ENCODE measurements at places on chromosomes 3 and 15.

DNA sequence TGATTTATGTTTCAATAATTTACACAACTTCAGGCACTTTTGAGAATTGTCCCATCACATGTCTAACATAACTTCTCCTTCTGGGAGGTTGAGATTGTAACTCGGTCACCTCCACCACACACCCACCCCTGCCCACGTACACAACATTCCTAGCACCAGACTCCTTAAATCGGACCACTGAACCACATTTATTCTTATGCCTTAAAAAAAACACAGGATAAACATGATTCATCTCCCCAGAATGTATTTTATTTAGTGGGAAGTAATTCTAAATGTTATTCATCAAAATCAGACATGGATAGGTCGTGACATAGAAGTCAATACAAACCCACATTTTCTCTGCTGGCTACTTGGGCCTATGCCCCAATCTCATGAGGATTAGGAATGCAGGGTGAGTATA is 3.0 kb downstream of the SNTN start:
- DNase-seq: peak; percentile 69

GRCh38 chr3:180678231-180678630 is 1.1 kb downstream of the CCDC39 start:
- no peak for DNase-seq

GRCh38 chr3:166734734-166735133 is 645.4 kb downstream of the ZBBX start:
- no peak for DNase-seq

DNA sequence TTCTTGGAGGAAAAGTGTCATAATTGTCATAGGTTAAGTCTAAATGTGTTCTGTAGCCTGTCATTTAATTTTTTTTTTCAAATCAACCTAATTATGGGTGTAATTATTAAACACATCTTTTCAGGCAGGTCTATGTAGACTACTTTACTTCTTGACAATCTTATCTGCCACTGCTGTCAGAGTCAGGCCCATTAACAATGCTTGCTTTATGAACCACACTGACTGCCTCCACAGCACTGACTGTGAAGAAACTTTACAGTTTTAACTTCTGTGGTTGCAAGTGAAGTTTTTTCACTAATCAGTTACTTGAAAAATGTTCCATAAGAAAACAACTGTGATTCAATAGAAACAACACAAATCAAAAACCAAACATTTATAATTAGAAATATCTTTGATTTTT is 407.8 kb downstream of the PLCL2 start:
- no peak for DNase-seq

GRCh38 chr15:46660096-46660842 is 1025.4 kb downstream of the SQOR start:
- no peak for DNase-seq

DNA sequence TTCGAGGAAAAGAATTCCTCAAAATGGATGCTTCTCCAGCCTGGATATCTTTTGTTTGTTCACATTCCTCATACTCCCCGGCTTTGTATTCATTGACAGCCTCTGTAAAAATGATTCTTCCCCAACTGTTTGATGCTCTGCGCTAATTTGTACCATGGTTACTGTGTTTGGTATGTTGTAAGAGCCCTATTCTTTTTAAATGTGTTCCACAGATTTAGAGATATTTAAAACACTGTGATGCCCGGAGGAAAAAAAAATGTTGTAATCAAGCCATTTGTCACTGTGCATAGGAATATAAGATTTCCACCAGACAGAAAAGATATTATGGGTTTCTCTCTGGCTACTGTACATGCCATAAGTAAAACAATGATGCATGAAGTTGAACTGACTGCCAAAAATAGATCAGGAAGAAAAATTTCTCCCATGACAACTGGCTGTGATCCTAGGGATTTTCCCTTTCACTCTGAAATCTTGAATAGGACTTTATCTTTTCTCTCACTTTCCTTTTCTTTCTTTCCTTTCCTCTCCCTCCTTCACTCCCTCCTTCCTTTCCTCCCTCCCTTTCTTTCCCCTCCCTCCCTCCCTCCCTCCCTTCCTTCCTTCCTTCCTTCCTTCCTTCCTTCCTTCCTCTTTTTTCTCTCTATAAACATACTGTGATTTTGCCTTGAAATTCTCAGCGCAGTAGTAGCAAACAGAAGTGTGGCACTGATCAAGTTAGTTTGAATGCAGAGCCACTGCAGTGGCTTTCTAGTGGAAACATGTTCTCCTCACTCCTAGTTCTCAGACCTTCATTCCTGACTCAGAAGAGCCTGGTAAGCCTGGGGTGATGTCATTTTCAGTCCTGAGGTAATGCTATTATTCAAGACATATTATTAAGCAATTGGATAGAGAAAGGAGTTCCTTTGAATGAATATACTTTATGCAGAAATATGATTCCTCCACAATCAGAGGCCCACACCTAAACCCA is 254.9 kb upstream of the TBL1XR1 start:
- DNase-seq: peak; percentile 93

DNA sequence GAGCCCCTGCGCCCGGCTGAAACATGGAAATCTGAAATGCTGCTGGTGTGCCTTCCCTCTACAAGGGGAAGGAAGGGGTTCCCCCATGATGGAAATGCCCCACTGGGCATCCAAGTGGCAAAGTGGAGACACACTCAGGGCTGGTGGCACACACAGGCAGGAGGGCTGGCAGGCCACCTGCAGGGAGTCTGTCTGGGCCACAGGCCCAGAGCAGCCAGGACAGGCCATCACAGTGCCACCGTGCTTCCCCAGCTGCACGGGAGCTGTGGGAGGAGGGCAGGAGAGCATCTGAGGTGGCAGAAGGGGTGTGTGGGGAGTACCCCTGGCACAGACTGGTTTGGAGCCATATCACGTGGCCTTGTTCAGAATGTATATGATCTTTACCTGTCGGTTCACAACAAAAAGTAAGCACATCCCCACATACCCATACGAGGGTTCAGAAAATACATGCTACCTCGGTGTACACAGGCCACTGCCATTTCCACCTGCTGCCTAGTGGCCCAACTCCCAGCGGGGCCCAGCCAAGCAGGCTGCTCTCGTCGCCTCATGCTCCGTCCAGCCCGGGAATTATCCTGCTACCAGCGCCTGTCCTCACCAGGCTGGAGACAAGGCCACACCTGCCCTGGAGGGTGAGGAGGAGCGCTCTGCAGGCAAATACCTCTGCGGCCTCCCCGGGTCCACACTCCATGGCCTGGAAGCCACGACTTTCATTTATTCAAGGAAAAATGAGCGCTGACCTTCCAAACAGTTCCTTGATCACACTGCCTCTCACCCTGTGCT is 22.6 kb upstream of the DUSP7 start:
- no peak for DNase-seq

DNA sequence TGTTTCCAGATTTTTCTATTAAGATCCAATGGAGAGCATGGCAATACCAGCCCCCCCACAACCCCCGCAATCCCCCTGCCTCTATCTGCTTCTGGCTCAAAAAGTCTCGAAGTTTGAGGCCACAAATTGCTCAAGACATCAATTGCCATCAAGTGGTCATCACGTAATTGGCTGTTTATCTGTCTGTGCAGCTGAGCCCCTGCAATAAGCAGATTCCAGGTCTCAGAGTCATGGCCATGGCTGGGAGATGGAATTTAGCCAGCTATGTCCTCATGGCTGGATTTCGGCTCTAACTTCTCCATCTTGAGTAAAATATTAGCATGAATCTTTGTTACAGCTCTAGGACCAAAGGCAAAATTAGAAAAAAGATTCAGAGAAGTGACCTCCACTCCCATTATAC is 22.7 kb downstream of the SSUH2 start:
- peak; percentile 89 for DNase-seq

DNA sequence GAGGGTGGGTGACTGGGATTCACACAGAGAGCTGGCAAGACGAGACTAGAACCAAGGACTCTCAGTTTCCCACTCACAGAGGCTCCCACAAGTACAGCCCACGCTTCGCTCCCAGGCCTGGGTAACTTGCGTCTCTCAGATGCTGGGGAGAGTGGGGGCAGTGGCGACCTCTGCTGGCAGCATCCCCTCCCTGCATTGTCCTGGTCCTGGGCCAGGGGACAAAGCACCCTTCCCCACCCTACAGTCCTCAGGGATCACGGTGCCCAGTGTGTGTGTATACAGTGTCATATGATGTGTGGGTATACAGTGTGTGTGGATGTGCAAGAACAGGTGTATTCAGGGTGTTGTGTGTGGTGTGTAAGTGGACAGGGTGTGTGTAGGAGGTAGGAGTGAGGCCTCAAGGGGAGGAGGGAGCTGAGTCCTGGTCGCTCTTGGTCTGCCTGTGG is 12.8 kb downstream of the VILL start:
- peak; percentile 52 for DNase-seq

GRCh38 chr3:176120507-176120906 is 1076.8 kb downstream of the TBL1XR1 start:
- no peak for DNase-seq

DNA sequence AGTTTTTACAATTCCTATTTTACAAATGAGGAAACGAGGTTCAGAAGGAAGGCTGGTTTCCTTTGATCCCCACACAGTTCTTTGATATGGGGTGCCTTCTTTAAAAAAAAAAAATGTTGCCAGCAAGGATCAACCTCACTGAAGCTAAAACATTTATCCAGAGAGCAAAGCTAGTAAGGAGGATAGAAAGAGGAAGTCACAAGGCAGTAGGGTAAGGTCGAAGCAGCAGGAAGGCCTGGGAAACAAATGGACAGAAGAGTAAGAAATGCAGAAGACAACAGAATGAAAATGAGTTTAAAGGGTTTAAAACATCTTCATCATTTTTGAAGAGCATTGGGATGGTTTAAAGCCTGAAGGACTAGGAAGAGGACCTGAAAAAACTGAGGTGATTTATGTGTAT is 30.6 kb upstream of the CP start:
- no peak for DNase-seq

DNA sequence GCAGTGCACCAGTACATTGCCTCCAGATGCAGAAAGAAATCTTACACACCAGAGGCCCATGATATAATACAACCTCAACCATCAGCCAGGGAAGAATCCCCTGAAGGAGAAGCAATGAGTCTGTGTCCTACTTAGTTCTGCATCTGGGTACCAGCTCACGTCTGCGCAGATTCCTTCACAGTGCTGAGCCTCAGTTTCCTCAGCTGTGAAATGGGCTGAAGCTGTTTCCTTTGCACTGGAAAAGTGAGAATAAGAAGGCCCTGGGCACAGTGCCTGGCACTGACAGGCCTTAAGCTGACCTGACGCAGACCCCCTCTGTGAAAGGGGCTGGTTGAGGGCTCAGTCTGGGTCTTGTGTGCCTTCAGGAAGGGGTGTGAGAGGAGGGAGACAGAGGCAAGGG is 20.7 kb downstream of the ATP2B2 start:
- DNase-seq: no peak

- no peak for DNase-seq
Measured at GRCh38 chr3:122410639-122411038, 5.2 kb downstream of the WDR5B start.

GRCh38 chr15:80507638-80508316 is 103.6 kb downstream of the ARNT2 start:
- peak; percentile 95 for DNase-seq

- DNase-seq: no peak
Measured at GRCh38 chr15:79874242-79874641, 22.6 kb downstream of the MTHFS start.

- DNase-seq: peak; percentile 41
Measured at GRCh38 chr3:119315600-119316312, 21.6 kb downstream of the ARHGAP31 start.

DNA sequence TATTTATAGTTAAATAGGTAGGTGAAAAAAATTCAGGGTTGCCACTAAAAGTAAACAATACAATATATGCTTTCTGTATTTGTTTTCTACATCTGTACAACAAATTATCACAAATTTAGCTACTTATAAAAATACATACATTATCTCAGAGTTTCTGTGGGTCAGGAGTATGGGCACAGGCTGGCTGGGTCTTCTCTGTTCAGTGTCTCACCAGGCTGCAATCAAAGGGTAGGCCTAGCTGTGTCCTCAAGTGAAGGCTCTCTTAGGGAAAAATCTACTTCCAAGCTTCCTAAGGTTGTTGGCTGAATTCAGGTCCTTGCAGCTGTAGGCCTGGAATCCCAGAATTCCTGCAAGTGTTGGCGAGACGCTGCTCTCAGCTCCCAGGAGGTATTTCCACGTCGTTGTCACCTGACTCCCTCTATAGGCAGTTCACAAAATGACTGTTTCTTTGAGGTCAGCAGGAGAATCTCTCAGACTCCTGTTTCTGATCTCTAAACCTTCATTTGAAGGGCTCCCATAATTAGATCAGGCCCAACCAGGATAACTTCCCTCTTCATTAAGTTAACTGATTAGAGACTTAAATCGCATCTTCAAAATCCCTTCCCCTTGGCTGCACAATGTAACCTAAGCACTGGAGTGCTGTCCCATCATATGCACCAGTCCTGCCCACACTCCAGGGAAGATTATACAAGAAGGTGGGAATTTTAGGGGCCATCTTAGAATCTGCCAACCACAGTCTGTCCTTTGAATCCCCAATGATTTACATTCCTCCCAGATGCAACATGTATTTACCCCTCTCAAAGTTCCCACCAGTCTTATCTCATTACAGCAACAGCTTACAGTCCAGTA is 296.6 kb downstream of the SUCLG2 start:
- DNase-seq: peak; percentile 51

DNA sequence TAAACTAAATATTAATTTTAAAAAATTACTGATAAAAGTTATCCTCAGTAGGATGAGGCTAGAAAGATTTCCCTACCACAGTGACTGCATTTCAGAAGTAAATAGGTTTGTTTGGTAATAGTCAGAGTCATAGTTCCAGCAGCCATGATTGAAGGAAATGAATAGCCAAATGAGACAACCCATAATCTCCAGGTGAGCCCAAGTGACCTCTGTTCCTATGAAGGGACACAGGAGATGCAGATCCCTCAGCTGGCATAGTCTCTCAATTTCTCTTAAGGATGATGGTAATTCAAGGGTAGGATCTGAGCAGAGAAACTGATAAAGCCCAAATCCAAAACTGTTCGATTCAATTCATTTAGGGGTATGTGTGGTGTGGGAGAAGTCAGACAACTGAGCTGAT is 461.8 kb downstream of the RAP2B start:
- DNase-seq: no peak

DNA sequence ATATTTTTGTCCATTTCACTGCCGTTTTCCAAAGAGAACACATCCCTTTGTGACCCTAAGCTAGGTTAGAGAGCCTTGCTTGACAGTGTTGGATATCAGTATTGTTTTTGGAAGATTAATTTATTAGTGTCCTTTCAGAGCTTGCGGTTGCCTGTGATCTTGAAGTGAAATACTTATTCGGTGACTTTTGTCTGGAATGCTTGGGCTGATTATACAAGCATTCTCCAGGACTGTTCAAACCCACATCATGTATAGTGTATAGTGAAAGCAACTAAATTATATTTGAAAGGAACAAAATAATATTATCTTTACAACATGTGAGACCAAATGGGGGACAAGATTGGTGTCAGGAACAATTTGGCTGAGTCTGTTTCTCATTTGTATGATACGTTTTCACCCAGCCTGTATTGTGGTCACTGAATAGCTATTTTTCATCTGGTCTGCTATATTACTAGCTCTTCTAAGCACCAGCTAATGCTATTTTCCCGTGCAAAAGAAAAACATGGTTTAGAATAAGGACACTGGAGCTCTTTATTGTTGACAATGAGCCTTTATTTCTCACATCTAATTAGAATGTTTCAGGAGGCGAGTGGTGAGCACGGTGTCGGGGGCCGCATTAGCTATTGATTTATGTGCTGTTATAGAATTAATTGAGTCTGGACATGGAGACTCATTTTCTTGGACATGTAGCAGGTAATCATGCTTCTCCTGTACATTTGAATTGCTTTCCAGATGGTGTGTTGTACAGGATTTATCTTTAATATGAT is 158.1 kb downstream of the APBA2 start:
- peak; percentile 43 for DNase-seq
